ENCODE measurements at places on chromosomes 3 and 15.

GRCh38 chr3:43155464-43156121, 49.7 kb upstream of the POMGNT2 start:
- peak; percentile 49 for DNase-seq

DNA sequence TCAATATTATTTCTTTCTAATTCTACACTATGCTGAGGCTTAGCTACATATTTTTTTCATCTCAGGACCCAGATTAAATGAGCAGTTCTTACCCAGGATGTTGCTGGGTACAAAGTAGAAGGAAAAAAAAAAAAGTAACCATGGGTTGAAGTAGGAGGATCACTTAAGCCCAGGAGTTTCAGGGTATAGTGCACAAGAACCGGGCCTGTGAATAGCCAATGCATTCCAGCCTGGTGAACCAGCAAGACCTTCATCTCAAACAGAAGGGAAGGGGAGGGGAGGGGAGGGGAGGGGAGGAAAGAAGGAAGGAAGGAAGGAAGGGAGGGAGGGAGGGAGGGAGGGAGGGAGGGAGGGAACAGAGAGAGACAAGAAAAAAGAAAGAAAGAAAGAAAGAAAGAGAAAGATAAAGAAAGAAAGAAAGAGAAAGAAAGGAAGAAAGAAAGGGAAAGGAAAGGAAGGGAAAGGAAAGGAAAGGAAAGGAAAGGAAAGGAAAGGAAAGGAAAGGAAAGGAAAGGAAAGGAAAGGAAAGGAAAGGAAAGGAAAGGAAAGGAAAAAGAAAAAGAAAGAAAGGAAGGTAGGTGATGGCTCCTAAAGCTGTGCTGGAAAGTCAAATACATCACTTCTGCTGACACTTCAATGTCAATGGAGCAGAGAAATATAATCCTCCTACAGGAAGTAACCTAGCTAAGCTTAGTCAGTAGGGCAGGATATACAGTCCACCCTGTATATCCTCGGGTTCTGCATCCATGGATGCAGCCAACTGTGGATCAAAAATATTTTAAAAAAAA, 206.8 kb upstream of the TGFBR2 start:
- no peak for DNase-seq

GRCh38 chr3:120276767-120277166, 8.3 kb downstream of the GPR156 start:
- no peak for DNase-seq

GRCh38 chr3:178671791-178672190, 135.6 kb downstream of the KCNMB2 start:
- no peak for DNase-seq

DNA sequence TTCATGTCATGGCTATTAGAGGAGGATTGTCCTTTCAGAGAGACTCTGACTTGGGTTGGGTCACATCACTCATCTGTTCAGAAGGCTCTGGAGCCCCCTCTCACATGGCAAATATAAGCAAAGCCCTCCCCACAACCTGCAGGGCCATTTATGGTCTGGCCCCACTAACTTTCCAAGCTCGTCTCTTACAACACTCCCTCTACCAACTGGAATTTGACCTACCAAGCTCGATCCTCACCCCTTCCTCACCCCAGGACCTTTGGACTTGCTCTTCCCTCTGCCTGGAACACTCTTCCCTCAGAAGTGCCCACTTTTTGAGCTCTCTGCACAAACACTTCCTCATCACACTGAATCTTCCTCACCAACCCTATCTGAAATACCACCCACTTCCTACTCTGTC, 14.2 kb upstream of the PXYLP1 start:
- DNase-seq = no peak
